ENCODE measurements at places on chromosomes 16 and 17.

GRCh38 chr16:2056077-2056476 is 8.3 kb downstream of the TSC2 start:
- peak; percentile 45 for DNase-seq

GRCh38 chr16:85370543-85370880 is 242.6 kb upstream of the GSE1 start:
- no peak for DNase-seq

DNA sequence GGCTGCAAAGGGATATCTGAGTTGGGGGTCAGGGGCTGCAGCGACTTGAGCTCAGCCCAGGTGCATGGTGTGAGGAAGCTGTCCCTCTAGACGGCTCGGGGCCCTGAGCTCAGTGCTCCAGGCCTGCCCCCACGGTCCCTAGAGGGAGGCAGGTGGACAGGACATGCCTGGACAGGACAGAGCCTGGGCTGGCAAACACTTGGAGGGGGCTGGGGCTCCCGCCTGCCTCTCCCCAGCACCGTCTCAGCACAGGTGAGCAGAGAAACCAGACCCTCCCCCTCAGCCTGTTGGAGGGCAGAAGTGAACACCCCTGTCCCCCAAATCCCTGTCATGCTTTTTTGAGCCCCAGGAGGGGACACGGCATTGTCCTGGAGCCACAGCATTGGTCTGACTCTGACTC is 11.4 kb upstream of the SLC38A10 start:
- DNase-seq, result no peak

DNA sequence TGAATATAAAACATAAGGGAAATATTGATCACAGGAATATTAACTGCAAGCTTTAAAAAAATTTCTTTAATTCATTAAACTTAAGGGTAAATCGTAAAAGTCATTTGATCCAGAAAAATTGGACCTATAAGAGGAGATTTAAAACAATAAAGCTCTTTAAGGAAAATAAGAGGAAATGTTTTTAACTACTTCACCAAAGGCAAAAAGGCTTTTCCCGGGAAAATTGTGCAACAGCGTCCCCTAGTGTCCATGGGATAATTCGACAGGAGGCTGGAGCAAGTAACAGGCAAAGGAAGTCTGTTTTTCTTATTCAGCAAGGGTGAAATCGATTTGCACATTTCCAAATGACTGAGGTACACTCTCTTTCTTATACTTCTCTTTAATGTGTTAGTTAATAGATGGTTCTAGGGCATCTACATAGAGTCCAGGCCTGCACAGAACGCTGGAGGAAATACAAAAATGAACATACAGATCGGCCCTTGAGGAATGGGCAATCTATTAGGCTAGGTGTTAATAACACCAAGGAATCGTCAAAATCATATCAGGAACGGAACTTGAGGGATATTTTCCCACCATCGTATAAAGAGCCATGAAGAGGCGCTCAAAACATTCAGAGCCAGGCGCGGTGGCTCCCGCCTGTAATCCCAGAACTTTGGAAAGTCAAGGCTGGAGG is 61.4 kb downstream of the ZNF18 start:
- DNase-seq, result peak; percentile 65

DNA sequence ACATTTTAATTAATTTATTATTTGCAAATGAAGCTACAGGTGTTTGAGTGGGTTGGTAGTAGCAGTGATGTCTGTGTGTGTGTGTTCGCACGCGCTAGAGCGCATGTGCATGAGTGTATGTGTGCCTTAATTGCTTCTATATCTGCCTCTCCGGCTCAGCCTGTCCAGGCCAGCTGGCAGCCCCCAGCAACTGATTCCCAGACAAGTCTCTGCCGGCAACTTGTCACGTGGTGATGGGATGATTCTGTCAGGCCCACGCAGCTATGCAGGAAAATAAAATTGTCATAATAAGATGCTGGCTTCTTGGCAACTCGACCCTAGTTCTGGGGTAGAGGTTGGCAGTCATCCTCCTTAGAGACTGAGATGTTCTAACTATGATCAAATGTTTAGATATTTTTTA is 712.8 kb upstream of the SOX9 start:
- no peak for DNase-seq

DNA sequence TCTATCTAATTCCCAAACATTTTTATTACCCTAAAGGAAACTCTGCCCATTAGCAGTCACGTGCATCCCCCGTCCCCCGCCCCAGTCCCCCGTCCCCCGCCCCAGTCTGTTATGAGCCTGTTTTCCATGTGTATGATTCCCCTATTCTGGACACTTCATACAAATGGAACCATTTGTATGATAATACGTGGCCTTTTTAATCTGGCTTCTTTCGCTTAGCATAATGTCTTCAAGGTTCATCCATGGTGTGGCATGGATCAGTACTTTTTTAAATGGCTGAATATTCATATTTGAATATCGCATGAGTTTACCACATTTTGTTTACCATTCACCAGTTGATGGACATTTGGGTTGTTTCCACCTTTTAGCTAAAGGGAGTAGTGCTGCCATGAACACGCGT is 49.5 kb downstream of the DNAH2 start:
- no peak for DNase-seq

GRCh38 chr17:72639711-72640110 is 452.8 kb downstream of the SLC39A11 start:
- no peak for DNase-seq

GRCh38 chr17:28317966-28318758 is 838 bp upstream of the TMEM97 start:
- DNase-seq, result no peak

GRCh38 chr17:63240106-63240505 is 206.0 kb downstream of the CYB561 start:
- DNase-seq, result no peak

DNA sequence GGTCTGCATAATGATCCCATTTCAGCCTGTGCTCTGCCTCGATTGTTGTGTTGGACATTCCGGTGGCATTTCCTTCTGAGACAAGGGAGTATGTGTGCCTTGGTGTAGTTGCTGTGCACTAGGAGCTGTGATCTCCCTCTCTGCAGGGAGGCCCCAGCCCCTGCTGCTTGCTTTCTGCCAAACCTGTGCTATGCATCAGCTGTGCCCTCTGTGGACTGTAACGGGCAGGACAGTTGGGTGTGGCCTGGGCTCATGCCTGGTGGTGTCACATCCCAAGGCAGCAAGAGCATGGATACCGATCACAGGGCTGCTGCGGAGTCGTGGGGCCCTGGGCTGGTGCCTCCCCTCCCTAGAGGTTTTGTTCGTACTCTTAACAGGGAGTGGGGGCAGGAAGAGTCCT is 3.8 kb upstream of the JPT2 start:
- DNase-seq, result no peak

- no peak for DNase-seq
Measured at GRCh38 chr17:2755891-2756724, 6.7 kb upstream of the CCDC92B start.

DNA sequence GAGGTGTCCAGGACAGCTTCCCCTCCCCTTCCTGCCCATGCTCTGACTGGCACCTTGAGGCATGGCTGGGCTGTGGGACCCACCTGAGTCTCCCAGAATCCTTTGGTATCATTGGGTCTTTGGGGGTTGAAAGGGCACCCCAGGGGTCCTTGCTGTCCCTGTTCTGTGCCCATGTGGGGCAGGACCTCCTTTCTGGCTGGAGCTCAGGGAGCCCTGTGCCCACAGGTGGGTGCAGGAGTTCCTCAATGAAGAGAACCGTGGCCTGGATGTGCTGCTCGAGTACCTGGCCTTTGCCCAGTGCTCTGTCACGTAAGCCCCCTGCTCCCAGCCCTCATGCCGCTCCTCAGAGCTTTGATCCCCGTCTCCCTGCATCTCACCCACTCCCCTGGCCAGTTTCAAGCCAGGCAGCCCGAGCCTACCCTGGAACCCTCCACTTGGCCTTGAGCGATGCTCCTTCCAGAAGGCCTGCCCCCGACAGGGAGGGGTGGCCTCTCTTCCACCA is 11.8 kb downstream of the FMNL1 start:
- DNase-seq, result no peak

GRCh38 chr16:29849505-29849904 is 13.5 kb downstream of the CDIPT start:
- DNase-seq, result no peak
